Subcutaneous preadipocyte (primary cell): ENCODE measurements at places on chromosomes 7 and 10. TPM values are rescaled to one million over a fixed set of nuclear protein-coding genes. Genes with fewer than 3 reads are reported as not detected.

CALHM1 gene
- not detected in 2 replicates for total RNA-seq

ABCB8 gene
- total RNA-seq, result 33.8 and 48.9 TPM in 2 replicates

ZNF727 gene
- total RNA-seq, result 0.39 and 1.8 TPM in 2 replicates

CDK14 gene
- total RNA-seq, result 30.5 and 42.8 TPM in 2 replicates

CAMK2B gene
- 0.73 and 0.98 TPM in 2 replicates for total RNA-seq

IQCE gene
- total RNA-seq, result 9.2 and 11.7 TPM in 2 replicates

LRRD1 gene
- total RNA-seq, result under 0.01 and 0.20 TPM in 2 replicates

CAV2 gene
- total RNA-seq, result 91.5 and 105 TPM in 2 replicates

ITPRID1 gene
- not detected in 2 replicates for total RNA-seq

OR2A2 gene
- not detected in 2 replicates for total RNA-seq

CDHR1 gene
- 0.20 TPM in 1 of 2 replicates, not detected in the other for total RNA-seq

CLDN3 gene
- total RNA-seq, result not detected in 2 replicates

AKR1B15 gene
- total RNA-seq, result not detected in 2 replicates

LMOD2 gene
- not detected in 2 replicates for total RNA-seq

SPDYE16 gene
- under 0.01 TPM in 1 of 2 replicates, not detected in the other for total RNA-seq

CCZ1B gene
- total RNA-seq, result 23.3 and 37.1 TPM in 2 replicates

PPP1R3A gene
- not detected in 2 replicates for total RNA-seq

GFRA1 gene
- total RNA-seq, result 0.39 and 1.1 TPM in 2 replicates

UNCX gene
- total RNA-seq, result not detected in 2 replicates

RADIL gene
- 2.7 and 2.9 TPM in 2 replicates for total RNA-seq

BUD23 gene
- total RNA-seq, result 26.5 and 34.2 TPM in 2 replicates

PTN gene
- 0.20 and 0.37 TPM in 2 replicates for total RNA-seq

AS3MT gene
- 1.2 and 1.8 TPM in 2 replicates for total RNA-seq

SLC16A9 gene
- 0.37 and 0.59 TPM in 2 replicates for total RNA-seq

NUPR2 gene
- total RNA-seq, result not detected in 2 replicates

DPY19L1 gene
- total RNA-seq, result 22.4 and 34.6 TPM in 2 replicates

INTS15 gene
- total RNA-seq, result 9.6 and 19.4 TPM in 2 replicates

CCDC136 gene
- 6.6 and 10.6 TPM in 2 replicates for total RNA-seq

ABCA13 gene
- not detected in 2 replicates for total RNA-seq

FGFBP3 gene
- 0.73 and 0.78 TPM in 2 replicates for total RNA-seq

NOLC1 gene
- total RNA-seq, result 43.7 and 45.7 TPM in 2 replicates

AGAP9 gene
- total RNA-seq, result 5.5 and 6.5 TPM in 2 replicates

RBM20 gene
- not detected in 2 replicates for total RNA-seq

DEPP1 gene
- total RNA-seq, result 5.3 and 47.8 TPM in 2 replicates

HOXA2 gene
- total RNA-seq, result 0.39 and 0.73 TPM in 2 replicates

NRG3 gene
- total RNA-seq, result not detected in 2 replicates

SEMA3D gene
- 0.37 and 0.98 TPM in 2 replicates for total RNA-seq

PTPRE gene
- total RNA-seq, result 1.2 and 2.9 TPM in 2 replicates

LMBR1 gene
- 25.4 and 37.9 TPM in 2 replicates for total RNA-seq

H2BK1 gene
- total RNA-seq, result not detected in 2 replicates

PGAM1 gene
- total RNA-seq, result 517 and 548 TPM in 2 replicates

CNPY1 gene
- not detected in 2 replicates for total RNA-seq

MKX gene
- total RNA-seq, result 0.20 TPM in 1 of 2 replicates, not detected in the other

CPVL gene
- total RNA-seq, result 0.98 and 2.6 TPM in 2 replicates

ENKUR gene
- not detected in 2 replicates for total RNA-seq

PPIA gene
- 2,153 and 2,881 TPM in 2 replicates for total RNA-seq

BHLHA15 gene
- total RNA-seq, result 0.39 TPM in 1 of 2 replicates, not detected in the other

KNDC1 gene
- total RNA-seq, result under 0.01 and 0.20 TPM in 2 replicates

TMEM213 gene
- total RNA-seq, result not detected in 2 replicates

AVPI1 gene
- total RNA-seq, result 20.9 and 37.1 TPM in 2 replicates

HKDC1 gene
- 0.20 TPM in 1 of 2 replicates, not detected in the other for total RNA-seq

MAGI2 gene
- 9.2 and 10.8 TPM in 2 replicates for total RNA-seq

HIF1AN gene
- total RNA-seq, result 7.3 and 11.5 TPM in 2 replicates

PTTG1IP2 gene
- not detected in 2 replicates for total RNA-seq

UPK3B gene
- total RNA-seq, result 0.39 TPM in 1 of 2 replicates, not detected in the other

RNF133 gene
- total RNA-seq, result 0.37 and 0.78 TPM in 2 replicates

GJD4 gene
- total RNA-seq, result not detected in 2 replicates

FGFR2 gene
- total RNA-seq, result under 0.01 TPM in 1 of 2 replicates, not detected in the other
